ENCODE measurements at places on chromosomes 6 and 20.

DNA sequence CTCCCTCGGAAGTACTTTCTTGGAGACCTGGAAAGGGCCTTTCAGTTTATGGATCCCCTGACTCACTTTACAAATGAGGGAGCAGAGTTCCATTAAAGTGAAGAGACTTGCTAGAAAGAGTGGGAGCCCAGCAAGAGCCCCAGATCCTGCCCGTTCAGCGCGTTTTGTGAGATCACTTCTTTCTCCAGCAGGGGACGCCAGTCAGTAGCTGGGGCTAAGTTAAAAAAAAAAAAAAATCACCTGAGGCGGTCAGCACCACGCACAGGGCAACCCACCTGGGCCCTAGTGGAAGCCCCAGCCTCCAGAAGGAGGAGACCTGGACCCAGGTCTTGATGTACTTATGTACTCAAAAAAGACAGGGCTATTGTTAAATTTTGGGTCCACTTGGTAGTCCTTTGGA, 274.5 kb upstream of the RNF24 start:
- no peak for DNase-seq

DNA sequence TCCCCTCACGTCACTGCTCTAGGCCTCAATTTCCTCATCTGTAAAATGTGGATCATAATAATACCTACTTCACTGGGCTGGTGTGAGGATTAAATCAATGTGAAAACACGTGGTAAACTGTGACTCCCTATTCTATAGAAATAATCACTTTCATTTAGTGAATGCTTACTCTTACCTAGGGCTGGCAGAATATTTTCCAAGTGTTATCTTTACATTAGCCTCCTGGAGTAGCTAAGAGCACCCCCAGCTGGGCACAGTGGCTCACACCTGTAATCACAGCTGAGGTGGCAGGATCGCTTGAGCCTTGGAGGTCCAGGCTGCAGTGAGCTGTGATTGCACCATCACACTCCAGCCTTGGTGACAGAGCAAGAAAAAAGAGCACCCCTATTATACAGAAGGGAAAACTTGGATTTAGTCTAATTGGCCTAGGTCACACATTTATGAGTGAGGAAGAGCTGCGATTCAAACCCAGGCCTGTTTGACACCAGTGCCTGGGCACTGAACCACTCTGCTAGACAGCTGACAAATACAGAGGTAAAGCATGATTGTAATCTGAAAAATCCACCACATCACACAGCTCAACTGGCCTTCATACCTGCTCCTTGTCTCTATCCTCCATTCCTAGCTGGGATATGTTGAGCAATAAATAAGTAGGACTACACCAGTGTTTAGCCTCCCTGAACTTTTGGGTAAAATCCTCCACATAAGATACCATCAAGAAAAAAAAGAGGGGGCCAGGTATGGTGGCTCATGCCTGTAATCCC, 1.4 kb upstream of the SNTA1 start:
- no peak for DNase-seq

DNA sequence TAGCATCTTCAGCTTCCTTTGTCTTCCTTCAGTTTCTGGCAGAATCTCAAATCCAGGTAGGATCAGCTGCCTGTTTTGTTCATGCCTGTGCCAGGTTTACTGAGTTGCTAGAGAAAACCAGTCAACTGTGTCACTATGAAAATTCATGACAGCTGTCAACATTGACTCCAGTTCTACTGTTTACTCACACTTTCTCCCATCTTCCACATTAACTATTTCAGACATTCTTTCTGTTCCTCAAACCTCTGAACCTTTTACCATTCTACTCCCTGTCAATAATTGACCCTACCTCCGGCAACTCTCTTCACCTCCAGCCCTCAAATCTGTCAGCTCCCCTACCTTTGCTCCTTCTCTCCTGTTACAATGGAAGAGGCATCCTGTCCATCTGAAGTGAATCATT, 8.5 kb downstream of the ENPP4 start:
- no peak for DNase-seq

- DNase-seq, result no peak
Observed at GRCh38 chr20:58762120-58762519, 69.5 kb downstream of the NPEPL1 start.

GRCh38 chr6:82492134-82492533, 128.5 kb downstream of the TPBG start:
- DNase-seq, result no peak

- DNase-seq, result no peak
Observed at GRCh38 chr6:150936021-150936555, 70.6 kb downstream of the MTHFD1L start.

DNA sequence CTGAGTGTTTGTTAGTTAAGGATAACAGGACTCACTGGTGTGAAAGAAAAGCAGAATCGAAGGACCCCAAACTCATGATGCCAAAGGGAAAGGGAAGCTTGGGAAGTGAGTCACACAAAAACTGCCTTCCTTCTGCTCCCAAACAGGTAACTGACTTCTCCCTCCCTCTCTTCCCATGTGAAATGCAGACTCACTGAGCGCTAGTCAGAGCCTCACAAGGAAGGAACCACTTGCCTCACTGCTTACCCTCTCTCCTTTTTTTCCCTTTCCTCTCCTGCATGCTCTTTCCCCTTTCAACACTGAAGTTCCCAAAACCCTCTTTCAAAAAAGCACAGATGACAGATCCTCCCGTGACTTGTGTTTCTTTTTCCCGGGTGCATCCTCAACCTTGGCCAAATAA, 56.4 kb downstream of the LYRM4 start:
- DNase-seq, result no peak

GRCh38 chr20:47743671-47744070, 41.6 kb downstream of the SULF2 start:
- DNase-seq, result no peak

- DNase-seq, result no peak
Observed at GRCh38 chr6:108798670-108799353, 49.4 kb upstream of the ARMC2 start.

DNA sequence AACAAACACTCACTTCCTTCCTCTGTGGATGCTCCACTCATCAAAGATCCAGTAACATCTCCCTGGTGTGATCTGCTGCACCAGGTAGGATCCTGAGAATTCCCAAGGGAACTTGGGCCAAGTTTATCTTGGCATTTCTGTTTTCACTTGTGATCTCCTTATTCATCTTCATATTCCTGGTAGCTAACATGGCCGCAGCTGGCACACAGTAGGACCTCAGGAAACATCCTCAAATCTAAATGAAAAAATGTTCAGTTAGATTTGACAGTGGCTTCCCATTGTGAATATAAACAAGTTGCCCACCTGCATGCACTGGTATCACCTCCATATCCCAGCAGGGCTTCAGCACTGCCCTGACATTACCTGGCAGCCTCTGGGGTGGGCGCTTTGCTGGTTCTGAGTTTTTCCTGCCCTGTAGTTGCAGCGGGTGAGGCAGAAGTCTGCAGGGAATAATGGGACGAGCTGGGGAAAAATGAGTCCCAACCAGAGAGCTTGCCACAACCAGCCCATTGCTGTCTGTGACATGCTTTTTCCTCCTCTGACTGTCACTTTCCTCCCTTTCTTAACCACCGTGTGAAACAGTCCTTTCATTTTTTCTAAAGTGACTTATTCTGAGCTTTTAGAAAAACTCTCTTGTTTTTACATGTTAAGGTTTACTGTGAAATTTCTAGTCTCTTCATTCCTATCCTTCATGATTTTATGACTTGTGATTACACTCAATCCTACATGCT, 9.4 kb upstream of the DSTN start:
- DNase-seq, result no peak

Data from epithelial cell of proximal tubule (primary cell).